Uterus (tissue), 4 donors: ENCODE measurements at places on chromosomes 16 and 17. TPM values are rescaled to one million over a fixed set of nuclear protein-coding genes. Genes with fewer than 3 reads are reported as not detected.

DNA sequence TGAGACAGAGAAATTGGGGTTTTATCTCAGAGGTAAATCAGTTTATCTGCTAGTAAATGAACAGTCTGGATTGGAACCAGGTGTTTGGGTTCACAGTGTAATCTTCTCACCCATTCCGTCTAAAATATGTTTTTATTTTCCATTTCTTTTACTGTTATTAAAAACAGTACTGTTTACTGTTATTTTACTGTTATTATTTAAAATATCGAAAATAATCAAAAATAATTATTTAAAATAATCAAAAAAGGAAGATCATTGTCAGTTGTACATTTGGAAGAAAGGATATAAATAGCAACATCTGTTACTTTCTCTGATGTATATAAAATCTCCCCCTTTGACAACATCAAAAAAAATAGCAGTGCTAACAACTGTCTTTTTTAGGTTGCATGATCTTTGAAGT lies 11.5 kb downstream of the NUP93 start:
- no peak for DNase-seq
- no peaks in the 10 kb centered on the region for H3K27me3 ChIP-seq
- no peak overlapping the region for H3K4me3 ChIP-seq
- H3K36me3 ChIP-seq, result no peaks in the 10 kb centered on the region
- H3K4me1 ChIP-seq, result peaks cover 5% of the 10 kb centered on the region

GRCh38 chr17:32102172-32102571 lies 40.1 kb upstream of the RHOT1 start:
- no peak overlapping the region for H3K27ac ChIP-seq
- no peaks in the 10 kb centered on the region for H3K36me3 ChIP-seq
- DNase-seq, result no peak
- no peaks in the 10 kb centered on the region for H3K4me1 ChIP-seq
- no peak overlapping the region for H3K4me3 ChIP-seq
- H3K27me3 ChIP-seq, result no peaks in the 10 kb centered on the region

DNA sequence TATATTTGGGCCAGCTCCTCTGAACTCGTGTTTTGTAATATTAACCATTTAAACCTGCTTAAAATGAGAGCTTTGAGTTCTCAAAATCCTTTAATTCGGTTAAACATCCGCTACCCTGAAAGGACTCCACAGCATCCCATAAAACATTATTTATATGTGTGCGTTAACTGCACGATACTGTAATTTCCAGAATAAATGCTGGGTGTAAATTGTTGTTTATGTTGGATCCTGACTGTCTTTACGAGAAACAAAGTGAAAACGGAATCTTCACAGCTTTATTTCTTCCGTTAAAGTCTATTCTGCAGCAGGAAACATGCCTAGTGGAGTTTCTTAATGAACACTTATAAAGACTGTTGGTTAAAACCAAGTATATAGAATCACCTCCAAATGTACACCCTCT lies 143.4 kb downstream of the SNX11 start:
- H3K36me3 ChIP-seq, result no peaks in the 10 kb centered on the region
- H3K4me3 ChIP-seq, result no peak overlapping the region
- no peak for DNase-seq
- H3K27me3 ChIP-seq, result no peaks in the 10 kb centered on the region

The SULT1A4 gene
- 2.9 TPM for total RNA-seq

DNA sequence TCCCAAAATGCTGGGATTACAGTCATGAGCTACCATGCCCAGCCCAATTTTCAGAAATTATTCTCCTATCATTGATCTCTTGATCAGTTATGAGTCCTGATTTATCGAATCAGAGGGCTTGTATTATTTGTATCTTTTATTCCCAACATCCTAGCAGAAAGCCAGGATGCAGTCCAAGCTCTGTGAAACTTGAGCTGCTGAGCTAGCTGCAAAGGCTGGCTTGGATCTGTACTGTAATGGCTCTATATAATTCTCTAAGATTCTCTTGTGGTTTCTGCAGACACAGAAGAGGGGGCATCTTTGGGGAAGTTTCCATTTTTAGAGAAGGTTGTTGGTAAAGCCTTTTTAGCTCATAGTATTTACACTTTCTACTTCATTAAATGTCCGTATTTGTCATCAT lies 227.1 kb downstream of the MAP2K4 start:
- no peak overlapping the region for H3K27ac ChIP-seq
- no peaks in the 10 kb centered on the region for H3K36me3 ChIP-seq
- no peak overlapping the region for H3K4me3 ChIP-seq
- H3K4me1 ChIP-seq, result no peaks in the 10 kb centered on the region
